Activated CD4-positive, alpha-beta T cell treated with anti-CD3 and anti-CD28 coated beads, Interleukin-2, Interleukin-6, amounts not matched to agents 100 ng/mL and 50 ng/mL, durations not matched to agents 16 hours and 8 hours (primary cell): ENCODE measurements at places on chromosomes 5 and 9.
A peak's percentile ranks its signal among the peaks of the same experiment; 100 is the strongest.

GRCh38 chr9:127222388-127223095 lies 42.0 kb upstream of the GARNL3 start:
- no peak for DNase-seq

GRCh38 chr5:103224118-103224893 lies 34.3 kb upstream of the MACIR start:
- DNase-seq, result peak; percentile 73

DNA sequence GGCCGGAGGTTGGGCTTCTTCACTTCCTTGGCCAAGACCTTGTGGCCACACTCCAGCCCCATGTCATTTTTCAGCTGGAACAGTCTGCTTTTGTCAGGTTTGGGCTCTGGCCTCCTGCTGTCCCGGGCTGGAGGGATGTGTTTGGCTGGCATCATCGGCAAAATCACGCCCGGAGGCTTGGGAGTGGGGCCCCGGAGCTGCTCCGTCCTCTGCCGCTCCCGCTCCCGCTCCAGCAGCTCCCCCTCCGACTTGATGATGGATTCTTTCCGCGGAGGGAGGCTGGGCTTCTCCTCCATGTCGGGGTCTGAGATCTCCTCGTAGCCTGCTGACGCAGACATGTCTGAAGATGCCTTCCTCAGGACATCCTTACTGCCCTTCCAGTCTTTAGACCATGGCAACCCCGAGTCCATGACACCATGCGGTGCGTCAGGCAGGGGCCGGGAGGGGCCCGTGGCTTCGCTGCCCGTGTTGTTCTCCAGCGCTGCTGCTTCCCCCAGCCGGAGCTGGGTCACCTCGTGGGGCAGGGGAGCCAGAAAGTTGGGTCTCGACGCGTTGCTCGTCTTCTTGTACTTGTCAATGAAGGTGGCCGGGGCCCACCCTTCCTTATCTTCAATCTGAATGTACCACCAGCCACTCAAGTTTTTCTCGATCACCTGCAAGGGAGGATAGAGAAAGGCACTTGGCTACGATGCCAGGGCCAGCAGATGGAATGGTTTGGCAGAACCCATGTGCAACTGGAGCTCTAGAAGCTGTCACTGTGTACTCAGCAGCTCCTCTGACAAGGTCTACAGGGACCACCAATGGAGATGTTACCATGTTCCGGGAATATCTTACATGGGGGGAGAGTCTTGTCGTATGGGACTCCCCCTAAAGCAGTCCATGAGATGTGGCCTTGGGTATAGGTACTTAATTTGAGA lies 56.0 kb upstream of the UBTD2 start:
- DNase-seq, result no peak

GRCh38 chr9:136618580-136619547 lies 43.9 kb upstream of the EGFL7 start:
- DNase-seq, result no peak

DNA sequence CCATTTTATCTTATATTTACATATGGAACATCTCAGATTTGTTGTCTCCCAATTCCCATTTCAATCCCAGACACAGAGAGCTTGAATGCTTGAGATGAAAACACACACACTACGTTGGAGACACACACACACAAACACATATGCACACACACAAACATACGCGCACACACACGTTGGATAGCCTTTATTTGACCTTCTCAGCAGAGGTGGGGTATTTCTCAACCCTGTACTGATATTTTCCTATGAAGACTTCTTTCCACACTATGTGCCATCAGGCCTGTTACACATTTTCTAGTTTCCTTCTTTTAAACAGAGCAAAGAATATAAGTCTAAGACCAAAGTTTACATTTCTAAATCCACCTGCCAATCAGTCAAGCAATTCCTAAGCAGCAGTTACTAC lies 291.0 kb downstream of the TAF11L14 start:
- DNase-seq, result no peak

- peak; percentile 87 for DNase-seq
Observed at GRCh38 chr5:143605403-143606005, 202.0 kb upstream of the NR3C1 start.

DNA sequence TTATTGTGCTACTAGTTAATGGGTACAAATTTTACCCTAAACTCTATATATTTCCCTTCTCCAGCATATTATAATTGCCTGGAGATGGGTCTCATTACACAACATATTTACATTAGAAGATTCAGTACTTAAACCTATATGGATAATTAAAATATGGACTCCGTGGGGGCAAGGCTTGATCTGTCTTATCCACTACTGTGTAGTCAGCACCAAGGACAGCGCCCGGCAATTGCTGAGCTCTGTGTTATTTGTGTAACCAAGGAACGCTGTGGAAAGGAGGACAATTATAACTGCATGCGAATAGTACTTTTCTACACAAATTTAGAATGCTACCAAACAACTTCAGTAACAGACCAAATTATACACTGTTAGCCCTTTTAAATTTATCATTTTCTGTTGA lies 77.7 kb downstream of the DNAH5 start:
- DNase-seq, result peak; percentile 16

DNA sequence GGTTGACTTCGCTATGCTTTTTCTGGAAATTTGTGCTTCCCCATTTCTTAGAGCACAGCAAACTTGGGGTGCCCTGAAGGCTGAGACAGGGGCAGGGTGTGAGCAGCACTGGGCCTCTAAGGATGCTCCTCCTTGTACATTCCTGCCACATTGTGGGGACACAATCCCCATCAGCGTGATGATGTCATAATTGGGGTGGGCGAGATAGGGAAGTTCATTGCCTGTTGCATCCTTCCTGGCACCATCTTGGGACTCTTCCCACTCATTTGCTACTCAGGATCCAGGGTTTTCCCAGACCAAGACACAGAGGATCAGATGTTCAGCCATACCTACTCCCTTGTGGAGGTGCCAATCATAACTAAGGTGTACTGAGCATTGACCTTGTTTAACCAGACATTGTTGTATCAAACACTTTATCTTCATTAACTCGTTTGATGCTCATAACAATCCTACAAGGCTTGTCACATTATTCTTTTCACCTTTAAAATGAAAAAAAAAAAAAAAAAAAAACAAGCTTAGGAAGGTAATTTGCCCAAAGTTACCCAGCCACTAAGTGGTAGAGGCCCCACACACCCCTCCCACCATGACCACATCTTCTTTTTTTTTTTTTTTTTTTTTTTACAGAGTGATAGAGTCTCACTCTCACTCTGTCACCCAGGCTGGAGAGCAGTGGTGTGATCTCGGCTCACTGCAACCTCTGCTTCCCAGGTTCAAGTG lies 87.6 kb downstream of the UGCG start:
- no peak for DNase-seq

- peak; percentile 86 for DNase-seq
Observed at GRCh38 chr9:35161713-35162604, at the start of gene UNC13B. TSS of gene UNC13B (plus strand) at chr9:35162009. CDS start at chr9:35162284, 275 bp downstream.

- no peak for DNase-seq
Observed at GRCh38 chr5:151196556-151197290, 27.2 kb downstream of the CCDC69 start.

DNA sequence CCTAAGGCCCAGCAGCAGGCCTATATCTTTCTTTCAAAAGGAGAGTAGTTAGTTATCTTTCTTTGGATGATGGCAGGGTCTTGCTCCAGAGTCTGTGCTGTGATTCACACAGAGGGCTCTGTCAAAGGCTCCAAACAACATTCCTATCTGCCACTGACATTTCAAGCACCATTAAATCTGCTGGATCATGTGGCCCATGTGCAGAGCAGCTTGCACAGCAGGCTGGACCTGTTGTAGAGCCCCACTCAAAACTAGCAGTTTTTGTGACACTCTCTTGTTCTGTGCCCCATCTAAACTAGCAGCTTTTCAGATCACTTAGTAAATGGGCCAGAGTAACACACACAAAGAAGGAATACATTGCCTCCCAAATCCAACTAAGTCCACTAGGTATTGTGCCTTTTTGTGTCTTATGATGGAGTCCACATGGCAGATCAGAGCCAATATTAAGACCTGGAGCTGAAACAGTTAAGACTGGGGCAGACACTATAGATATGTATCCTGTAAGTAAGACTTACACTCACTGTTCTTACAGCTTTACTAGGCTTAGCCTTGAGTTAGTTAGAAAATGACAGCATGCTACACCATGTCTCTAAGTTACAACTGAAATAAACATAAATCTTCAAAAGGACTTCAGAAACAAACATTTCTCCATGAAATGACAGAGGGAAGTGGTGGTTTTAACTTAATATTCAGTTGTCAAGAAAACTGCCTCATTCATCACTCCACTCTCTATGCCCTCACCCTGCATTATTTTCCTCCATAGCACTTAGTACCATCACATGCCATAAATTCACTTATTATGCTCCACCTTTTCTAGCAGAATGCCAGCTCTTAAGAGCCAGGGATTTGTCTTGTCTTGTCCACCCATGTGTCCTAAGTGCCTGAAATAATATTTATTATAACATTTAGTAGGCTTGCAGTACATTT lies 400.9 kb downstream of the RAB3C start:
- no peak for DNase-seq

- DNase-seq, result no peak
Observed at GRCh38 chr5:4229414-4230292, 634.0 kb downstream of the IRX1 start.

DNA sequence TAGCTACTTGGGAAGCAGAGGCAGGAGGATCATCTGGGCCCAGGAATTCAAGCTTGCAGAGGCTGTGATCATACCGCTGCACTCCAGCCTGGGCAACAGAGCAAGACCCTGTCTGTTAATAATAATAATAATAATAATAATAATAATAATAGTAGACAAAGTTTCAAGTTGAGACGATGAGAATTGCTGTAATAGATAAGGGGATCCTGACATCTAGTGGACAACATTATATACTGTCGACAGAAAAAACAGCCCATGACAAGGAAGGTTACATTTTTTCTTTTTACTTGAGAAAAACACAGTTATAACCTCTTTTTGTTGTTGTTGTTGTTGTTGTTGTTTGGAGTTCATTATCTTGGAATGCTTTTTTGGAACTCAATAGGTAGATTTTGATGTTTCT lies 35.3 kb downstream of the NDFIP1 start:
- DNase-seq, result peak; percentile 34

- DNase-seq, result no peak
Observed at GRCh38 chr9:86549401-86549811, 195.2 kb upstream of the TUT7 start.

GRCh38 chr5:69030358-69031062 lies 63.3 kb upstream of the SLC30A5 start:
- no peak for DNase-seq

- DNase-seq, result no peak
Observed at GRCh38 chr9:129379886-129380285, 201.8 kb upstream of the IER5L start.

DNA sequence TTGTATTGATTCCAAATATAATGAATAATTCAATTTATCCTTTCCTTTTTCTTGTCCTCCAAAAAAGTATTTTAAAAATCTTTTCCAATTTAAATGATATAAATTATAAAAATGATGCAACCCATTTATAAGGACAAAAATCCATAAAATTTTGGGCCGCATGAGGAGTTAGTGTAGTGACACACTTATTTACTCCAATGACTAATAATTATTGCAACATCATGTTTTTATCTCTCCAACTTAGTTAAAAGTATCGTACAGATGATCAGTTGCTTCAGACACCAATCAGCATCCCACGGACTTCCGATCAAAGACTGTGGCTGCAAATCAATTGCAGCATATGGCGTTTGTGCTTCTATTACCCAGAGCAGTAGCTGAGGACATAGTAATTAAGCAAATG lies 58.6 kb downstream of the HTR4 start:
- no peak for DNase-seq

DNA sequence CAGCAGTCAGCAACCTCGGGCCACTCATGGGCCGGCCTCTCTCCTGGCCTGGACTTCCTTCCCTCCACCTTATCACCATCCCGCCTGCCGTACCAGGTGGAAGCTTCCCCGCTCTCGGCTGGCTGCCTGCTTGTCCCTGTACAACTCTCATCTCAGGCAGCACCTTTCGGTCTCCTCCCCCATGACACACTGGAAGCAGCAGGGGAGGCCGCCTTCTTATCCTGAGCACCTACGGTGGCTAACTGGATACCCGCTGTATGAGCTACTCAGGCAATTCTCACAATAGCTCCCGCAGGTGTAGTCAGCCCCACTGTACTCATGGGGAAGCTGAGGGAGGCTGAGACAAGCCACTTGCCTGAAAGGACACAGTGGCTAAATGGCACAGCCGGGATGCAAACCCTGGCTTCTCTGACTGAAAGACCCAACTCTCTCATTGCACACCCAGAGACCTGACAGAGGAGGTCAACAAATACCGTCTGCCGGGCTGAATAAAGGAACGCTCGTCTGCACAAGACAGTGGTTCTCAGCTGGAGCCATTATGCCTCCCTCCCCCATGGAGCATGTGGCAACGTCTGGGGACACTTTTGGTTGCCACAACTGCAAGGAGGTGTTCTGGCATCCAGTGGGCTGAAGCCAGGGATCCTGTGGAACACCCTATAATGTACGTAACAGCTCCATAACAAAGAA lies 9.6 kb downstream of the STK10 start:
- peak; percentile 63 for DNase-seq

DNA sequence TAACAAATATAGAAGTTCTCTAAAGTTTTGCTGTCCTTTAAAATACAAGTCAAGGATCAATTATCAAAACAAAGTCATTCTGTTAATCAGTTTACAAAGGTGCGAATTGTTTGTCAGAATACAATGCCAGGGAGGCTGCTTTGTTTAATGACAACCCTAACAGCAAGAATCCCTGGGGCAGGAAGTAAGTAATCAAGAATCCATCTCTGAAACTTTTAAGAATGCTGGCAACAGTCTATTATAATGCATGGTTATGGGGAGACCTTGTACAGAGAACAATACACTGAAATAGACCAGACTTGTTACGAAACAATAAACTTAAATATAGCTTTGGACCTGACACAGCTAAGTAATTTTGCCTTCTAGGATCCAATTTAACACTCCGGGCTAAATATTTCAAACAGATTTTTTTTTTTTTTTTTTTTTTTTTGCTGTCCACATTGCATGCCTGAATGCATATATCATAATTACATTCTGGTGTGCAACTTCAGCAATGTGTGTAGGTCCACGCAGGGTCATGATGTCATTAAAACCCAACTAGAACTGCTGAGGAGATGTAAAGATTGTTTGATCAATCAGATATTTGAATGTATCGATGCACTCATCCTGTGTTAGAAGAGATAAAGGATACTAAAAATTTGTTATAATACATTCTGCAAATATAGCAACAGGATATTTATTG lies 421.3 kb downstream of the CETN3 start:
- no peak for DNase-seq

- DNase-seq, result no peak
Observed at GRCh38 chr9:93118863-93119702, 15.0 kb downstream of the NINJ1 start.

- no peak for DNase-seq
Observed at GRCh38 chr9:134575103-134575900, 66.3 kb upstream of the COL5A1 start.

GRCh38 chr5:103744159-103744558 lies 181.6 kb upstream of the NUDT12 start:
- DNase-seq, result no peak

GRCh38 chr5:173866858-173867679 lies 21.1 kb upstream of the CPEB4 start:
- no peak for DNase-seq

- no peak for DNase-seq
Observed at GRCh38 chr9:113278840-113279239, 3.4 kb downstream of the PRPF4 start.

- DNase-seq, result peak; percentile 80
Observed at GRCh38 chr5:56026863-56027300, 32.1 kb upstream of the IL6ST start.
